ENCODE measurements at places on chromosomes 4 and X.

DNA sequence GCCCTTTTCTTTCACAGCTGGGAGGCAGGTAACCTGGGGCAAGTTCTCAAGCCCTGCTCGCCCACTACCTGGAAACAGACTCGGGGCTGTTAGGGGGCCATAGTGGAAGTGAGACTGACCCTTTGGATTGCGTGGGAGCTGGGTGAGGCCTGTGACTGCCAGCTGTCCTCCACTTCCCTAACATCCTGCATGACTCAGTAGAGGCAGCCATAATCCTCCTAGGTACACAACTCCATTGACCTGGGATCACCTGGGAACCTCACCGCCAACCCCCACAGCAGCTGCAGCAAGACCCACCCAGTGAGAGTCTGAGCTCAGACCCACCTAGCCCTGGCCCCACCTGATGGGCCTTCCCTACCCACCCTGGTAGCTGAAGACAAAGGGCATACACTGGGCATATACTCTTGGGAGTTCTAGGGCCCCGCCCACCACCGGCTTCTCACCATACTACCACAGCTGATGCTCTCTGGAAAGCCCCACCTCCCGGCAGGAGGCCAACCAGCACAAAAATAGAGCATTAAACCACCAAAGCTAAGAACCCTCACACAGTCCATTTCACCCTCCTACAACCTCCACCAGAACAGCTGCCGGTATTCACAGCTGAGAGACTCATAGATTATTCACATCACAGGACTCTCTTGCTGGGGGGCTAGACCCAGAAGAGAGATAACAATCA is 61.1 kb upstream of the DCTD start:
- DNase-seq = no peak

- DNase-seq = no peak
These were observed 59.9 kb downstream of the KIT start for GRCh38 chr4:54717694-54718093.

- peak; percentile 65 for DNase-seq
These were observed 675 bp downstream of the PRIMPOL start for GRCh38 chr4:184649971-184650855.

DNA sequence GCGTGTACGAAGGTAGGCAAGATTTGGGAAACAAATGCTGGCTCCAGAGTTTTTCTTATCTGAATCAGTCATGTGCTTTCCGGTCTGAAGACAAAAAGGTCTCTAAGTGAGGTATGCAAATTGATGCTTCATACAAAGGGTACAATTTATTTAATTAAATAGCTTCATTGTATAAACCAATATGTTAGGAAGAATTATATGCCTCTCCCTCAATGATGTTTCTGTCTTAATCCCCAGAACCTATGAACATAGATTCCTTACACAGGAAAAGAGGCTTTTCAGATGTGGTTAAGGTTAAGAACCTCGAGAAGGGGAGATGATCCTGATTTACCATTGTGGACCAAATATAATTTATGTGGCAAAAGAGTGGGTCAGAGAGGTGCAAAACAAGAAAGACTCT is 543.5 kb upstream of the PCDH10 start:
- DNase-seq = no peak

DNA sequence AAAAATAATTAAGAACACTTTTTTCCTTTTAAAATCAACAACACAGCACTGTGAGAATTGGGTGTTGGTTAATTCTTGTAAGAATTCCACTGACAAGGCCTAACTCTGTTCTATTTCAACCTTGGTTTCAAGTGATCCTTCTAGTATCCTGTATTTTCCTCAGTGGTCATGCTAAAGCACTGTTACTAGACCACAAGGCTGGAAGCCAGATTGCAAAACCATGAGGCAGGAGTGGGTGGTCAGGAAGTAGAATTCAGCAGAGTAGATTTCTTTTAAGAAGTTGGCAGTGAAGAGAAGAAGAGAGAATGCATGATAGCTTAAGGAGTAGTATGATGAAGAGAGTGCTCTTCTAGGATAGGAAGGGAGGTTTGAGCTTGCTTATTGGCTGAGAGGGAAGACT is 71.6 kb upstream of the LEF1 start:
- peak; percentile 10 for DNase-seq

All from hematopoietic multipotent progenitor cell treated with erythropoietin and hydrocortisone succinate and interleukin-3 and kit ligand, for 6 days (in vitro differentiated cells).